ENCODE measurements at places on chromosomes 12 and 14.
A peak's percentile ranks its signal among the peaks of the same experiment; 100 is the strongest.

DNA sequence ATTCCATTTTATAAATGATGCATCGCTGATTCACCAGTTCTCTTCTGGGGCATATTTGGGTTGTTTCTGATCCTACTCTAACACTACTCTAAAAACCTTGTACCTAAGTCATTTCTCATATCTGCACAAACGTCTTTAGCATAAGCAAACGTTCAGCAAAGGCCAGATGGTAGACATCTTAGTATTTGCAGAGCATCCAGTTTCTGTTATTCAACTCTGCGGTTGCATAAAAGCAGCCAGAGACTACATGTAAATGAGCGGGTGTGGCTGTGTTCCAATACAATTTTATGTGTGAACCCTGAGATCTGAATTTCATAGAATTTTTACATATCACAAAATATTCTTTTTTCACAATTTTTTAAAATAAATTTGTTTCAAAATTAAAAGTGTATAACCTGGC lies 22.8 kb upstream of the MMP17 start:
- no peak for DNase-seq

DNA sequence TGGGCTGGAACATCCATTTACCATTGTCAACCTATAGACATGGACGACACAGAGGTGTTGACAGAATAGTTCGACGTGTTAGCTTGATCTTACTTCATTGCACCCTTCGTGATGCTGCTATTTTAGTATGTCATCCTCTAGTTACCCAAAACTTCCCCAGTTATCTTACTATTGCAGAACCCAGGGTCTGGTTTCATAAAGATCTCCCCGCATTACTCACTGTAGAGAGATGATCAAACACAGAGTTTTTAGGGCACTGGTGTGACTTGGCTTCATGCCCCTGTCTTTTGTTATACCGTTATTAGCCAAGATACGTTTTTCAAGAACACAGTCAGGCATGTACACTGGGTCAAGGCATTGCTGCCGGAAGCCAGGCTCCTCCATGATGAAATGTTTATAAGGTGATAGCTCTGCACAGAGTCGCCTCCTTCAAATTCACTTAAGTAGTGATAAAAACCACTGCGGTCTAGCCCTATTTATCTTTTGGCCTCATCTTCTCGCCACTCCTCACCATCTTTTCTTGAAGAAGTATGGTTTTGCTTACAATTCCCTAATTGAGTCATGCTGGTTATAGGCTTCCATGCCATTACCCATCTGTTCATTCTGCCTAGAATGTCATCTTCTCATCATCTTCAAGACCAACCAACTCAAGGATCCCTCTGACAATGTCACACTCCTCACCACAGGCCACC lies 1127.9 kb downstream of the VRK1 start:
- DNase-seq = no peak

GRCh38 chr12:45587877-45588533 lies 141.5 kb upstream of the ARID2 start:
- DNase-seq = no peak

DNA sequence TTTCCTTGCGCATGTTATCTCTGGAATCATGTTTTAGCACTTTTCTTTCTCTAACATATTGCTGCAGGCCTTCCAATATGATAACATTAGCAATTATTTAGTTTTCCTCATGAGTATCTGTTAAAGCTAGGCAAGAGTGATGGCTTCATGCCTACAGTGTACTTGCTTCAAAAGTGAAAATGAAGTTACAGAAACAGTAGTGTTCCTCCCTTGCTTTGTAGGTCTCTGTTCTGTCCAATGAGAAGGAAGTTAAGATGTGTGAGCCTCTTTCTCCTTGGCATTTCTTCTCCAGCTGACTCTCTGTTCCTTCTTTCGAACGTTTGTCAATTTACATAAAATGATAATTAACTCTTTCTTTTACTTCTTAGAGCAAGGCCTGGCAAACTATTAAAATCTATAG lies 22.2 kb downstream of the LRRIQ1 start:
- no peak for DNase-seq

DNA sequence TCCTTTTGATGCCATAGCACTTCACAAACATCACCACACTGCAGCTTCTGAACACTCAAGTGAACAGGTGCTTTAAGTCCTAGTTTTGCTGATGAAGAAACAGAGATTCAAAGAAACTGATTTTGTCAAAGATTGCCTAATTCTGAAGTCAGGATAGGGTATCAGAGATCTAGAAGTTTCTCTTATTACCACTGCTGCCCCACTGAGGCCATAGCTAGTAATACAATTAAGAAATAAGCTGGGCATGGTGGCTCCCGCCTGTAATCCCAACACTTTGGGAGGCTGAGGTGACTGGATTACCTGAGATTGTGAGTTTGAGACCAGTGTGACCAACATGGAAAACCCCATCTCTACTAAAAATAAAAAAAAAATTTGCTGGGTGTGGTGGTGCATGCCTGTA lies 458.3 kb upstream of the SEL1L start:
- DNase-seq = no peak

DNA sequence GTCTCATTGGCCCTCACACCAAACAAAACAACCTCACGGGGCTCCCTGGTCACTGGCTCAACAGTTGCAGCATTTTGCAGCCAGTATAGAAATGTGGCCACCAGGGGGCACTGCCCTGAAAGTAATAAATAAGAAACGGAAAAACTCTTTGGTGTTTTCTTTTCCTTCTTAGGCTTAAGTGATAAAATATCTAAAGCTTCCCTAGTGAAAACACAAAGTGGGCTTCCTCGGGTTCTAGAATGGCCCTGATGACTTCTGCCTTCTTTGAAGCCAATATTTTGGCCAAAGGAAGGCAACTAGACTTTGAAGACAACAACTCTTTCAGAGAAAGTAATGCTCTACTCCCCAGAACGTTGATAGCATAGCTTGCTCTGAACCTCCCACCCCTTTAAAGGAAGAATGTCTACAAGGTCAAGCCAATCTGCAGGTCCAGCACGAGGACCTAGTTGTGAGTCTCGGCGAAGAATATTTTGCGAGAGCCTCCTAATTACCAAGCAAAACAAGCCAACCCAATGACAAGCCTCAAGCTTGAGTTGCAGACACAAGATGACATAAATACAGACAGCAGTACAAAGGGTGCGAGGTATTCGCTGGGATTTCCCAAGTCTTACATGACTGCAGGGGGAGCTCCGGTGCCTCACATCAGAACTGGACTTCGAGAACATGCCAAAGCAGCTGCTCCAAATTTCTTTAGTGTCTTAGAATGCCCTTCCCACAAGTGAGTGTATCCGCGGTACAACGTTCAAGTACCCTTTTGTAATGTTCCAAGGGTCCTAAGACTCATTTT lies 2.6 kb downstream of the ITPK1 start:
- DNase-seq = peak; percentile 65

Data from right kidney (tissue), 9 donors.